ENCODE measurements at places on chromosomes 2 and 18.
A peak's percentile ranks its signal among the peaks of the same experiment; 100 is the strongest.

GRCh38 chr18:7116792-7117389, 706 bp downstream of the LAMA1 start:
- DNase-seq: no peak

GRCh38 chr18:75880925-75881504, 453.5 kb upstream of the SMIM21 start:
- no peak for DNase-seq

- no peak for DNase-seq
Measured at GRCh38 chr2:120550282-120550681, 185.4 kb upstream of the GLI2 start.

DNA sequence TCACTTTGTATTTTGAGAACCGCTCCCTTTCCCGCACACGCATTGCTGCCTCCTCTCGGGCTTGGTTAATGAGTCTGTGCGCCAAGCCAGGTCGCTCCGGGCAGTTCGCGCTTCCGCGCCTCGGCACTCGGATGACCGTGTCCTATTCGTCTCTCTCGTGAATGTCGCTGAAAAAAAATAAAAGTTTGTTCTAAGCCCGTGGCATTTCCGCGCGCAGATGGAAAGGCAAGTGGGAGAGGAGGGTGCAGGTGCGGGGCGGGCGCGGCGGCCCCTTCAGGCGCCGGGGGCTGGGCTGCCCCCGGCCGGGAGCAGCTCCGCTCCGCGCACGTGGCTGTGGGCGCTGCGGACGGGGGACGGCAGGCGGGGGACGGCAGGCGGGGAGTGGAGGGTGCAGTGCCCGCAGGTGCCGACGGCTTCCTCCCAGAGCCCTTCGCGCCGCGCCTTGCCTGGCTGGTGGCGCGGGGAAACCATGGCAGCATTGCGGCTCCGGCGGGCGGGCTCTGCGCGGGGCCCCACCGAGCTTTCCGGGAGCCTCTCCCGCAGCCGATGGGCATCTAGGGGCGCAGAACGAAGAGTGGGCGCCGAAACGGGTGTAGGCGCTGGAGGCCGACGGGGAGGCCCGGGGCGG, 159.6 kb upstream of the SIX2 start:
- DNase-seq: no peak

DNA sequence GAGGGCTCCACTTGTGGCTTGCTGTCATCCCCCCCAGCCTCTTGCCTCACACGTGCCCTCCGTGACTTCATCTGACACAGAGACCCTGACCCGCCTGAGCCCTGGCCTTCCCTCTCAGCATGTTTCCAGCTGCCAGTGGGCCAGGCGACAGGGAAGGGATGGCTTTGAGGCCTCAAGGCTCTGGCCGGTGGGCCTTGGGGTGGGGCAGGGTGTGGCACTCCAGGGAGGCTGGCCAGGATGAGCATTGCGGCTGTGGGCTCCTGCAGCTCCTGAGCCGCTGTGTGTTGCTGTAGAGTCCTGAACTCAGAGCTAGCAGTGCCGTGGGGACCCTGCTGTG, 85.0 kb downstream of the TFCP2L1 start:
- no peak for DNase-seq

GRCh38 chr18:51164342-51164741, 33.1 kb downstream of the MEX3C start:
- DNase-seq: no peak

DNA sequence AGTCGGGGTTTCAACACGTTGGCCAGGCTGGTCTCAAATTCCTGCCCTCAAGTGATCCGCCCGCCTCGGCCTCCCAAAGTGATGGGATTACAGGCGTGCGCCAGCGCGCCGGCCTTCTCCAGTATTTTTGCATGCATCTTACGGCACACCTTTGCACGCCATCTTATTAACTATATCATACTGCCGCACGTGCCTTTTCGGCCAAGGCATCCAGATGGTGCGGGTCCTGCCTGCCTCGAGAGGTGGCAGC, 765 bp upstream of the ING5 start:
- DNase-seq: peak; percentile 86

DNA sequence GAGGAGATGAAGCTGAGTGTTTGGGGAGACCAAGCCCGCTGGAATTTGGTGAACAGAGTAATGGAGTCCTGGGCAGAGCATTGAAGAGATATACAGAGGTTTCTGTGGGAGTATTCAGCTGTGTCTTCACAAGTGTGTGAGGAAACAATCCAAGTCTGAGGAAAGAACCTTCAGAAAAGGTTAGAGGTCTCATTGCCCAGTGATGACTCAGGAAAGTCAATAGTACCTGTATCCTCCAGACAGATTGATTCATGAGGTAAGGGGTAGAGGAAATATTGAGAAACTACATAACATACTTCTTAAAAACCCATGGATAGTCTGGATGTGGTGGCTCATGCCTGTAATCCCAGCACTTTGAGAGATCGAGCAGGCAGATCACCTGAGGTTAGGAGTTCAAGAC, 392.3 kb downstream of the GALNT13 start:
- DNase-seq: no peak

GRCh38 chr18:32607816-32608215, 137.1 kb upstream of the GAREM1 start:
- no peak for DNase-seq

DNA sequence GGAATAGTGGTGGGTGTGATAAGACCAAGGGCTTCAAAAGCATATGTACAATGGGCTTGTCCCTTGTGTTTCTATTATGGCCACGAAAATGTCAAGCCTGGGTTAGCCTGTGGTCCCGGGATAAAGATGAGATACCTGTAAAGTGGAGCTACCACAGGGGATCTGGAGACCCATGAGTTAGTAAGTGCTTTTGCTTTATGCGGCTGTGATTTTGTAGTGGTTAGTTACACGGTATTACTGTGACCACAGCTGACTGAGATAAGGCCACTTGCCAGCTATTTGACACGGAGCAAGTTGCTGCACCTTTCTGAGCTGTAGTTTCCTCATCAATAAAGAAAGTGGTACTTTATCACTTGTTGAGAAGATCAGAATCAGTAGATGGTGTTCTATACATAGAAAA, 99.3 kb downstream of the PRELID3A start:
- DNase-seq: no peak

GRCh38 chr2:178700922-178701342, 106.3 kb downstream of the TTN start:
- no peak for DNase-seq

DNA sequence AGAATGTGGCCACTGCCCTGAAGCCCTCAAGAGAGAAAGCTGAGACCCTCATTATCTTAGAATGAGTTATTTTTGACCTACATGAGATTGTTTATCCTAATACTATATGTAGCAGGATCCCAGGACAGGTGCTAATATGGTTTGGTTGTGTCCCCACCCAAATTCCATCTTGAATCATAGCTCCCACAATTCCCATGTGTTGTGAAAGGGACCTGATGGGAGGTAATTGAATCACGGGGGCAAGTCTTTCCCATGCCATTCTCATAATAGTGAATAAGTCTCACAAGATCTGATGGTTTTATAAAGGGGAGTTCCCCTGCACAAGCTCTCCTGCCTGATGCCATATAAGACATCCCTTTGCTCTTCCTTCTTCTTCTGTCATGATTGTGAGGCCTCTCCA, 76.8 kb downstream of the CCBE1 start:
- no peak for DNase-seq

DNA sequence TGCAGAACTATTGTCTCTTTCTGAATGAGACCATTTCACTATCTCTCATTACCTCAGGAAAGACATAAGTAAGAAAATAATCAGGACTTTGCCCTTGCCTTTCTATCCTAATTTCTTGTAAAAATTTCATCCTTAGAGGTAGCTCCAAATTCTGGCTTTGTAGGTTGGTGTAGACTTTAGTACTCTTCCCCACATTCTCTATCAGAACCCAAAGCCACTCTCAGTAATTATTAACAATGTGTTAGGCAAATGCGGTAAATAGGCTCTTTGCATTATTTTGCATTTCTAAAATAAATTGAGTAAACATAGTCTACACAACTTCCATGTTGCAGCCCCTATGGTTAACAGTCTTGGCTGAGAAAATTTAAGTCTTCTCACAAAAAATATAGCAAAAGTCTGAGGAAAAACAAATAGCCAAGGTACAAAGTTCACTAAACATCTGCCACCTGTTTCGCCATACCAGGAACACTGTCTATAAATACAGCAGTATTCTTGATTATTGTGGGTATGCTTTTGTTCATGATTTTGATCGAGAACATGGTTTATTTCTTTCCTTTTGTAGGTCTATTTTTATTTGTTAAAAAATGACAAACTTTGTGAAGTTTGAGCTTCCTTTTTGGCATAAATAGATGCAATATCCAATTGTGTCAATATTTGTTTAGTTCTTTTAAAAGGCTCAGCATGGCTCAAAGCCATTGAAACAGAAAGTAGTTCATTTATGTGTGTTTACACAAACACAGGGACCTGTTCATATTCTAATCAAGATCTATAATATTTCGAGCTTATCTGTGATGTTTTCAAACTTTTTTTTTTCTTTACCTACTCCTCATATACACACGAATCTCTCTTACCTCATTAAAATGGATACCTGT, 1061.5 kb downstream of the CNTNAP5 start:
- peak; percentile 29 for DNase-seq

GRCh38 chr2:237158194-237158593, 72.5 kb downstream of the COPS8 start:
- DNase-seq: no peak

Measured in DMS153 (cell line).